ENCODE measurements at places on chromosomes 2 and 18.

- no peak for DNase-seq
Measured at GRCh38 chr18:35180455-35180854, 60.4 kb upstream of the ZNF397 start.

DNA sequence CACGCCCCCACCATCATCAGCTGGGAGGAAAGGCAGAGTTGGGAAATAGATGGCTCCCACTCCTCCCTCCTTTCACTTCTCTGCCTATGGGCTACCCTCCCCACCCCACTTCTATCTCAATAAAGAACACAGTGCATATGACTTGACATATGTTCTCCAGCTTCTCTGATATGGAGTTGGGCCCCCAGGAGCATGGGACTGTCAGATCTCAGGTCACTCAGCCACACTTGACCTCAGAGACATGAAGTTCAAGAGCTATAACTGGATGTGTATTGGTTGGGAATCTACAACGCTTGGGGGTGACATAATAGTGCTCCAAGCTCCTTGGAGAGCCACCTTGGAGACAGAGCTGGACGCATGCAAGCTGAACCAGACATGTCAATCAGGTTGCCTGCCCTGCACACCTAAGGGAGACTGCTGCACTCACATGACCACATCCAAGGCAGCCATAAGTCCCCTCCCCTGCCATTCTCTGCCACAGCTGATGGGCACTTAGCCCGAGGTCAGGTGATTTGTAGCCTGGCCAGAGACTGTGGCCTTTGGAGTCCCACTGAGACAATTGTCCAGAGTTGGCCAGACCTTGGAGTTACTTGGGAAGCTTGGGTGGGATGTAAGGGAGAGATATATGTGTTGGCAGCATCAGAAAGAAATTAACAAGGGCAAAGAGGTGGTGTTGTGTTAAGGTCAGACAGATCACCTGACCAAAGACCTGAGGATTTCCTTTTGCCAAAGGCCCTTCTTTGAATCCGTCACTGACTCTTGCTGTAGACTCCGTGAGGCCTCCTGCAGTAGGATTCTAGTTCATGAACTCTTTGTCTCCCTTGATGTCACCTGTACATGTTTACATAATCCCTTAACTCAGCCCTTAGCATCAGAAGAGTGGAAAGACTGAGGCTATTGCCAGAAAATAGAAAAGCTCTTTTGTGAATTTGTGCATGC is 3.7 kb downstream of the INHA start:
- no peak for DNase-seq

DNA sequence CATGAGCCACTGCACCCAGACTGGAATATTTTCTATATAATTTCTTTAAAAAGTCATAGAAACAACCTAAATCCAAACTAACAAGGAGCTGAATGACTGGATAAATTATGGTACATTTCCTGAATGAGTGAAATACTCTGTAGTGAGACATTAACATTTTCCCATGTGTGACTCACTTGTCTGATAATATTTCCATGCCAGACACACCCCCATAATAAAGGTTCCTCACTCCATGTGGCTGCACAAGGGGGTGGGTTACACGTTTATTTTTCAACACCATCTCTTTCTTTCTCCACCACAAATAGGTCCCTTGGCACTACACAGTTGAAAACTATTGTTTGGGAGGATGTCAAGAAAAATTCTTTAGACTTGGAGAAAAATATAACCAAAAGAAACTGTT is 266.3 kb upstream of the LYPD1 start:
- no peak for DNase-seq

DNA sequence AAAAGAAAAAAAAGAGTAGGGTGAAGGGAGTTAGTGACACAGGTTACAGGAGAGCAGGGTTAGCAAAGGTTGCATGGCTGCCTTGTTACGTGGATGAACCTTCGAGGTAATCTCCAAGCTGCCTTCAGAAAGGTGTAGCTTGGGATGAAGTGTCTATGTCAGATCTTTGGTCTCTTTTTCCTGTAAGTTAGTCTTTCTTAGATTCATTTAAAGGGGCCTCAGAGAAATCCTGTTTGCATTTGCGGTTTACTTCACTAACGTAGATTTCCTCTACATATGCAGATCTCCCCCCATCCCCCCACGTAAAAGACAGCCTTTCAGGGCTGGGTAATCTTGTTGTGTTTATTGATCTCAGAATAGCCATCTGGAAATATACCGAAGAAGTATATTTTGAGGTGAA is 83.7 kb downstream of the MTA3 start:
- peak; percentile 56 for DNase-seq

- DNase-seq, result no peak
Measured at GRCh38 chr2:120369250-120369649, 23.3 kb downstream of the INHBB start.

DNA sequence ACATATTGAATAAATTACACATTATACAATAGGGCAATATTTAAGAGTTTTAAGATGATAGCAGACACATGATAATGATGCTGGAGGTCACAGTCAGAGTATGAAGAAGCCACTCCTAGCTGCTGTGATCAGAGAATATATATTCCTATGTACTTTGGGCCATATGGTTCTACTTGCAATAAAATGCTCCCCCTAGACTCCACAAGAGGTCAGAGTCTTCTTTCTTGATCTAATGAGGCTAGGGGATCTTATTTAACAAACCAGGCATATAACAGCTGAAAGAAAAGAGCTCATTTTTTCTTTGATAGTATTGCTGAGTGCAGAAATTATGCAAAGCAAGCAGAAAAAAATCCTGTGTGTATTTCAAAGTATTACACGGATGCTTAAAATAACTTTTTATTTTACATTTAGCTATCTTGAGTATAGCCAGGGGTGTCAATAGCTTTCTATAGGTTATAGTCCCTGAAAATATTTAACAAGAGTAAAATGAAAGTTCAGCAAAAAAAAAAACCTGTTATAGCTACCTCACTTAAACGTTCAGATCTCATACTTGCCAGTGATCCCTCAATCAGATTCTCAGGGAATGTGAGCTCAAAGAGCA is 748.7 kb upstream of the CHAC2 start:
- no peak for DNase-seq

GRCh38 chr2:20027705-20028434 is 15.4 kb upstream of the MATN3 start:
- DNase-seq, result no peak

DNA sequence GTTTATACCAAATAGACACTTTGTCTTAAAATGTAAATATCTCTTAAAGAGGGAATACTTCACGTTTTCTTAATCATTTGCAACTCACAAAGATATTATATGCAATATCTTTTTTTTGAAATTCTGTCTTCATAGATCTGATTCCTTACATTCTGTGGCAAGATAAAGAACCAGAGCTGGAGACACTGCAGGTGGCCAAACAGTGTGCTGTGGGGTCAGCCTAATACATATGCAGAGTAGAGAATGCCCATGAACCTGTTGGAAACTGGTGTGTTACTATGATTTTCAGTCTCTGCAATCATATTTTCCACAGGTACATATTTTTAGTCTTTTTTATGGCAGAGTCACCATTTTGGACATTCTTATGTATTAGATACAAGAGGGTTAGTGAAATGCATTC is 229.6 kb upstream of the CHST9 start:
- no peak for DNase-seq

GRCh38 chr2:179237209-179237946 is 27.3 kb downstream of the SESTD1 start:
- DNase-seq, result no peak

GRCh38 chr18:505483-506122 is 5.1 kb upstream of the COLEC12 start:
- no peak for DNase-seq
